ENCODE measurements at places on chromosomes 2 and 18.

- no peak for DNase-seq
These were observed 76.5 kb downstream of the MEX3C start for GRCh38 chr18:51120809-51121596.

DNA sequence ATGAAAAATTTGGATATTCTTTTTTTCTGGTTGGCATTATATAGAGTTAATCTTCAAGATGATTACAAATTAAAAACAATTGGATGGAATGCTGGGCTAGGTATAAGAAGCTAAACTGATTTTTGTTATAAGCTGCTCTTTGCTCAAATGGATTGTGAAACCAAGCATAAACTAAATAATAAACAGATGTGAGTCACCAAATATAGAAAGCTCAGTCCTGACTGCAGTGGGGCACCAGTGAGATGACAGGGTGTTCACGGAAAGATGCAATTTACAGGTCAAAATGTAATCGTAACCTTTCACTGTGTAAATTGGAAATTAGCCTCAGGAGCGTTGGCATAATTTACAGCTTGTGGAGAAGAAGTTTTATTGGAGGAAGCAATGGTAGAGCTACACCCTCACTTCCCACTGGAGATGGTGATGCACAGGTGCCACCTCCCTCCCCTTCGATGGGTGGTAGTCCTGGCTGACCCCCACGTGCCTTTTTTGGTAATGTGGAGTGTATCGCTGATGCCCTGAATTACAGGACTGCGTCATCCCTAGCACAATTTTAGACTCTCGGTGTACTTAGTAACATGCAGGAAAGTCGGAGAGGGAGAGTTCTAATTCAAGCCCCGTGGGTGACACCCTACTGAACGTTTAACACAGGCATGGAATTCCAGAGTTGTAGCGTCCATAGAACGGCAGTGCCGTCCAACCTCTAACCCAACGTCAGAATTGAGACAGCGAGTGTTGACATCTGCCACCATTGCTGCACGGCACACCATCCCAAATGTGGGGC lies 73.9 kb upstream of the NFATC1 start:
- DNase-seq, result no peak

DNA sequence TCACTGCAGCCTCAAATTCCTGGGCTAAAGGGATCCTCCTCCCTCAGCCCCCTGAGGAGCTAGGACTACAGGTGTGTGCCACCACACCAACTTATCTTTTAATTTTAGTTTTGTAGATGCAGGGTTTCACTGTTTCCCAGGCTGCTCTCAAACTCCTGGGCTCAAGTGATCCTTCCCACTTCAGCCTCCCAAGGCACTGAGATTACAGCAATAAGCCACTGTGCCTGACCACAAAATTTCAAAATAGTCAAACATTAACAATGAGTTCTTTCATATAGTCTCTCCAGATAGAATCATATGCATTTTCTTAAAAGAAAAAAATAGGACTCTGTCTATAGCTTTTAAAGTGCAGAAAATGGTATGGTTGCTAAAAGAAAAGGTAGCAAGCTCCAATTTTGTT lies 24.9 kb upstream of the PID1 start:
- DNase-seq, result no peak

GRCh38 chr2:213243189-213244044 lies 40.8 kb upstream of the SPAG16 start:
- no peak for DNase-seq

DNA sequence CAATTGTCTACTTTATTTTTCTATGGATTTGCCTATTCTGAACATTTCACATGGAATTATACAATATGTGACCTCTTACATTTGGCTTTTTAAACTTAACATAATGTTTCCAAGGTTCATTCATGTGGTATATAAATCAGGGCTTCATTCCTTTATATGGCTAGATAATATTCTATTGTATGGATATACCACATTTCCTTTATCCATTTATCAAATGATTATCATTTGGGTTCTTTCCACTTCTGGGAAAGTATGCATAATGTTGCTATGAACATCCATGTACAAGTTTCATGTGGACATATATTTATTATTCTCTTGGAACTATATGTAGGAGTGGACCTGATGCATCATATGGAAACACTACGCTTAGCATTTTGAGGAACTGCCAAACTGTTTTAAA lies 99.7 kb upstream of the NCKAP5 start:
- no peak for DNase-seq

DNA sequence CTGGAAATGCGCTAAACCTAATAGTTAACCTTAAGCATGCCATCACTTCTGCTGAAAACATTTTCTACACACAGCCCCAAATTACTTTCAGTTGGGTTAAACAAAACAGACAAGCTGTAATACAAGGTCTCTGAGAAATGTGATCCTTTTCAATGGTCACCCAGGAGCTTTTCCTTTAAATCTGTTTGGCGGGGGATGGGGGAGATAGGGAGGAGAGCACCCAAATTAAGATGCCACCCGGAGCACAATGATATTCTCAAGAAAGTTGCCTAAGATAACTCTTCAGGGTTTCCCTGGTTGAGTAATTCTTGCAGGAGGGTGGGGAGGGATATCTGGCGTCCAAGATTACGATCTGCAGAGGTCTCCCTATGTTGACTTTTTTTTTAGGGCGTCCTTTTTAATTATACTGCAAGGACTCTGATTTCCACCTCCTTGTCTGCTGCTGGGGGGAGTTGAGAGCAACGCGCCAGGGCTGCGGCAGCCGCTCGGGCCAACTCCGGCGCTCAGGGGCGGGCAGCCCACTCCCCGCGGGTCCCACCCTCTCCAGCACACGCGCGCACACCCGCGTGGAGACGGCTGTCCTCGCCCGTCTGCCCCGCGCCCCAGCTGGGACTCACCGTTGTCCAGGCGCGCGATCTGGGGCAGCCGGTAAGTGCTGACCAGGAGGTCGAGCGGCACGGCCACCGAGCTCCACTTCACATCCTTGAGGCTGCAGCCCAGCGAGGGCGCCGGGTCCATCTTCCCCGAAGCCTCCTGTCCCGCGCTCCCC lies 807 bp downstream of the GAREM1 start:
- DNase-seq, result no peak
